ENCODE measurements at places on chromosomes 11 and 22.

DNA sequence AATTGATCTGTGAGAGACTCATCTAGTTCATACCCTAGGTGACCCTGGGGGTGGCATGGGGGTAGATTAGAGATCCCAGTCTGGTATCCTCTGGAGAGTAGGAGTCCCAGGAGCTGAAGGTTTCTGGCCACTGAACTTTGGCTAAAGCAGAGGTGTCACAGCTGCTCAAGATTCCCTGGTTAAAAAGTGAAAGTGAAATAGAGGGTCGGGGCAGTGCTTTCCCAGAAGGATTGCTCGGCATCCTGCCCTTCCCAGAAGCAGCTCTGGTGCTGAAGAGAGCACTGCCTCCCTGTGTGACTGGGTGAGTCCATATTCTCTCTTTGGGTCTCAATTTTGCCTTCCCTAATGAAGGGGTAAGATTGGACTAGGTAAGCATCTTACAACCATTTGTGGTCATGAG is 653 bp downstream of the IL18BP start:
- DNase-seq: no peak

- DNase-seq: no peak
Measured at GRCh38 chr22:48953830-48954229, 873.8 kb downstream of the BRD1 start.

DNA sequence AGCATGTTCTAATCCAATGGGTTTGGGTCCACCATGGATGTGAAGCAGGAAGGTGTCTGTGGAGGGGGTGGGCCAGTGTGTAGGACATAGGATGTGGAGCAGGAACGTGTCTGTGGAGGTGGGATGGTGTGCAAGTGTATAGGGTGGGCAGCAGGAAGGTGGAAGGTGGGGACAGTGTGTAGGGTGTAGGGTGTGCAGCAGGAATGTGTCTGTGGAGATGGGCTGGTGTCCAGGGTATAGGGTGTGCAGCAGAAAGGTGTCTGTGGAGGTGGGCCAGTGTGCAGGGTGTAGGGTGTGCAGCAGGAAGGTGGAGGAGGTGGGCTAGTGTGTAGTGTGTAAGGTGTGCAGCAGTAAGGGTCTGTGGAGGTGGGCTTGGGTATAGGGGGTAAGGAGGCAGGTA is 1068.0 kb downstream of the NTM start:
- no peak for DNase-seq

DNA sequence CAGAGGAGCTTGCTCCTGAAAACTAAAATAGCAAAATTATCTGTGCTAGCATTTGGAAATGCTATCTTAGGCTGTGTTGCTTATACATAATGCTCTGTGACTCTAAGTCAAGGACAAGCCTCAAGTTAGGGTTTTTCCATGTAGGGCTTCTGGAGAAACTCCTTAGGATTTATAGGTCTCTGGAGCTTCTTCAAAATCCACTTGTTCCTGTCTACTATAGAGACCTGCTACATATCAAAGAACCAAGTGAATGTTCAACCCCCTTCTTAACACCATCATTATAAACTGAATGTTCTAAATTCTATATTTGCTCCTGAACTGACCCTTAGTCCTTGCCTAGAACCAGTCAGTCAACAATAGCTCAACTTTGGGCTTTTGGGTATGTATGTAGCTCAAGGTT is 523.1 kb upstream of the CCDC90B start:
- no peak for DNase-seq

DNA sequence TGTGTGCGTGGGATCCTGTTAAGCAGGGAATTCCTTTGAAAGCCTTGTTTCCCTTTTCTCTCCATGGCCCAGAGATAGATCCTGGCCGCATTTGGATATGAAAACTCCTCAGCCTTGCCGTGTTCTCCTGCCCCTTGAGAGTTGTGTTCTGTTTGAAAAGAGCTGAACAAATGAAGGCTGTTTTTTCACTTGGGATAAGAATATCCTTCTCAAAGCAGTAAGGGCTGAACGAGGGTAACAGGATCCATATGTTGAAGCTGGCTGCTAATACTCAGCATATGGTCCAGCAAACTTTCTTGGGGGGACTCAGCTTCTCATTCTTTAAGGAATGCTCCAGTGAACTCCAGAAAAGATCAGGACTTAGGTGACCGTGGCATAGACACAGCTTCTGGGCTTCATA is 114.5 kb upstream of the TTC12 start:
- DNase-seq: no peak

DNA sequence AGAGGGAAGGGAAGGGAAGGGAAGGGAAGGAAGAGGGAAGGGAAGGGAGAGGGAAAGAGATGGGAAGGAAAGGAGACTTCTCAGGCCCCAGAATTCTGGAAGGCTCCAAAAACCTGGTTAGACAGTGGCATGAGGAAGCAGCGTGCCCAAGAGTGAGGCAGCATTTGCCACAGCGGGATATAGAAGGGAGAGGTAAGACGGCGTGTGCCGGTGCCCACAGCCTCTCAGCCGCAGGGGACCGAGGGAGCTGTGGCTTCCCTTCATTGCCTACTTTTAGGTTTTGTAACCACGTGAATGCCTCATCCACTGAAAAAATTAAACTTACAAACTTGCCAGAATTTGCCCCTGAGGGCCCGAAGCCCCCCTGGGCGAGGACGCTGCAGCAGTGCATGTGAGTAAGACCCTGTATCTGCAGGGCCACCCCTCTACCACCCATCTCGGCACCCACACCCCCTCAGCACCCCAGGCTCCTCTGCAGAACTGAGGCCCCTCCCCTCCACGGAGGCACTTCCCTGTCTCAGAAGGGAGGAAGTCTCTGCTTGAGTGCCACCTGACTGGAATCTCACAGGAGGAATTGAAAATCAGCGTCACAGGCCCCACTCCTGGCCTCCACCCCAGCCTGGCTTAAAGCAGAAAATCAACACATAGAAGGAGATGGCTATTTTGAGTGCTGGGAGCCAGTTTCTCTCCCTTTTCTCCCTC is 58.1 kb downstream of the LINC01488 start:
- peak; percentile 9 for DNase-seq

Measured in CD4-positive, alpha-beta T cell treated with Interleukin-12 subunit alpha and Interleukin-12 subunit beta, for 1 hour (primary cell).